Umbilical cord (tissue), 2 donors: ENCODE measurements at places on chromosomes 1 and 21. TPM values are rescaled to one million over a fixed set of nuclear protein-coding genes. Genes with fewer than 3 reads are reported as not detected.

Gene RHD
- total RNA-seq = not detected

GRCh38 chr21:26490771-26491170 lies 82.3 kb downstream of the CYYR1 start:
- peak; percentile 59 for DNase-seq

Gene IGSF5
- total RNA-seq = 2.6 TPM

- DNase-seq = no peak
Observed at GRCh38 chr1:75712306-75712705, 12.2 kb upstream of the ACADM start.

DNA sequence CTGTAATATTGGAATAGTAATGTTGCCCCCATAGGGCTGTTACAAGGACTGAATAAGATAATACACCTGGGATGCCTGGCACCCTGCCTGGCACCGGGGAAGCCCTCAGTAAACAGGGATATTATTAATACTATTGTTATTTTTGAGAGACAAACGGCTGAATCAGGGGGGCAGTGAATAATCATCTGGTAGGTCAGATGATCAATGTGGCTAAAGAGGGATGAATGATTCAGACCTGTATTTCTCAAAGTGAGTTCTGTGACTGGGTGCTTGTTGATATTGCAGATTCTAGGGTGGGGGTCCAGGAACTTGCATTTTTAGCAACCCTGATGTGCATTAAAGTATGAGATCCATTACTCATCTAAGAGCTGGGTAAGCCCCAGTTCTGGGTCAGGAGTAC lies 46.2 kb upstream of the BCL10 start:
- no peak for DNase-seq

Gene CCDC27
- 0.24 TPM for total RNA-seq

- DNase-seq = no peak
Observed at GRCh38 chr1:227451954-227452353, 111.4 kb upstream of the ZNF678 start.

Gene PLA2G2A
- total RNA-seq = 12.3 TPM

Gene GUK1
- total RNA-seq = 239 TPM

Gene ASCL5
- total RNA-seq = not detected

GRCh38 chr1:18902523-18903290 lies at the start of gene ALDH4A1:
Gene ALDH4A1, minus strand, starts transcription at chr1:18902555. Its CDS starts 32 bp downstream, at chr1:18902523.
- peak; percentile 99 for DNase-seq

Gene GRIK3
- total RNA-seq = 3.9 TPM
